Activated CD4-positive, alpha-beta memory T cell treated with anti-CD3 and anti-CD28 coated beads for 36 hours (primary cell): ENCODE measurements at places on chromosomes 6 and 20. TPM values are rescaled to one million over a fixed set of nuclear protein-coding genes. Genes with fewer than 3 reads are reported as not detected.

Gene TSHZ2
- 36.0 TPM for total RNA-seq

- no peak for DNase-seq
These were observed 72.3 kb upstream of the CCN2 start for GRCh38 chr6:132023490-132023889.

GRCh38 chr20:63577317-63577894, 3.4 kb upstream of the HELZ2 start:
- no peak for DNase-seq

Gene C20orf144
- 0.31 TPM for total RNA-seq

Gene RAB32
- total RNA-seq = 0.44 TPM

Gene STMND1
- total RNA-seq = not detected

- peak; percentile 49 for DNase-seq
These were observed 19.4 kb upstream of the BRPF3 start for GRCh38 chr6:36177166-36177565.

DNA sequence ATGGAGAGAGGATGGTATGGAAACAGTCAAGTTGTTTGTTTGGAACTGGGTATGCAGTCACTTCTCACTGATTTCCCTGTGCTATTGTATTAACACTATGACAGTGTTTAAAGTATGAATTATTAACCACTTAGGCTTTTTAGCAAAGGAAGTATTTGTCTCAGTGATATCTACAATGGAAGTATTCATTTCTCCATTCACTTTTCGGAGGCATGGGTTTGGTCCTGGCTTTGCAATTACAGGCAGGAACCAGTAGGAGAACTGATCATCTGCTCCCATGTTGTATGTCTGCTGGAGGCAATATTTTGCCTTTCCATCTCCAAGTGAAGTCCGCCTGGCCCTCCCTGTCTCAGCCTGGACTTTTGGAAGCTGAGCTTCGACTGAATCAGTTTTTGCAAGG, 30.6 kb upstream of the EXOC2 start:
- no peak for DNase-seq

DNA sequence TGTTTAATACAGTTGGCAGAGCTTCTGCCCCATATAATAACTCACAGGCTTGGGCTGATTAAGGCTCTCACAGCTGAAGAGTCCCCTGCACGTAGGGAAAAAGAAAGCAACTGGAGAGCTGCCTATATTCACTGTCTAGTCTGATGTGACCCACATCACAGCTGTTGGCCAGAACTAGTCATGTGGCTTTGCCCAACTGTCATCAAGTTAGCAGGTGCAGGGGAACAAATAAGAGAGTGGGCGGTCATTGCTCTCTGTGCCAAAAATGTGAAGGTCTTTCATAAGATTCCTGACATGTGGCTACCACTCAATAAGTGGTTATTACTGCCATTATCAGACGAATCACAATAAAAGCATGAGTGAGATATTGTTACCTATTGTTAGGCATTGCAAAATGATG, 665.2 kb downstream of the DOK5 start:
- no peak for DNase-seq

DNA sequence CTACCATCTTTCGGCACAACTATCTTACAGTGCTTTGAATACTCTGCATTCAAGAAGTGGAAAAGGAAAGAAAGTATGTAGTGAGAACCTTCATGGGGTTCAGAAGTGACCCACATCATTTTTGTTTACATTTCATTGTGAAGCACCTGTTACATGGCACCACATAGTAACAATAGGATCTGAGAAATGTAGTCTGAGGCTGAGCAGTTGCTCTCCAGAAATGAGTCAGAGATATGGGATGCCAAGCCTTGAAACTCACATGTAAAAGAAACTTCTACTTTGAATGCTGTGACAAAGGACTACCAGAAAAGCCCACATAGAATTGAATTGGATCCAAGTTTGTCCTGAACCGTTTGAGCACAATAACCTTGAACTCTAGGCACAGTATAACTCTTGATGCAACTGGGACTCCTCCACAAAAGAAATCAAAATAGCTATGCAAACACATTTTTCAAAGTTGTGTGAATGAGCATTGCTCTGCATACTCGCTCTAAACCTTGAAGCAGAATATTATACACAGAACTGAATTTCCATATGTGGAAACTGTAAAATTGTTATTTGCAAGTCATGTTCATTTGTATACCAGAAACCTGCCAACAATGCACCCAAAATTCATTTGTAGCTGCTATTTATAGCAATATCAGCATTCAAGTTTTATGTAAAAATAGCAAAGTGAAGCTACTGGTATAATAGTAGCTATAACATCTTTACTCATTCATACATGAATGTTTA, 400.9 kb upstream of the POU3F2 start:
- DNase-seq = no peak

DNA sequence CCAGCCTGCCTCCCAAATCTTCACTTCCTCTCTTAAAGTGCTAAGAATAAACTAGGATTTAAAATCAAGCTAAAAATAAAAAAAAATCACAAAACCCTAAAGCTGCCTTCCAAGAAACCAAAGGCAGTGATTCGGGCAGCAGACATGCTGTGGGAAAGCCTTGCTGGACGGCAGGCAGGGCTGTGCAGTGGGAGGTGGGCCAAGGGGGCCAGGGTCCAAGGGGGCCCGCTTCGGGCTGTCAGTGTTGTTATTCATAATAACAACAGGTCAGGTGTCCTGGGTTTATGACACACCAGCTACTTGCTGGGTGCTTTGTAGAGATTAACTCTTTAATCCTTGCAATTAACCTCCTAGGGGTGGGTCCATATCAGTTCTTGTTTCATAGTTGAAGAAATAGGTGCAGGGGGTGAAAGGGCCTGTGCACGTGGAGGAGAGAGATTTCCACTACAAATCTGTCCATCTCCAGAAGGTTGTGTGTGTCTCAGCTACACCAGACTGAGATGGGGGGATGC, 40.4 kb downstream of the CD40 start:
- DNase-seq = no peak

DNA sequence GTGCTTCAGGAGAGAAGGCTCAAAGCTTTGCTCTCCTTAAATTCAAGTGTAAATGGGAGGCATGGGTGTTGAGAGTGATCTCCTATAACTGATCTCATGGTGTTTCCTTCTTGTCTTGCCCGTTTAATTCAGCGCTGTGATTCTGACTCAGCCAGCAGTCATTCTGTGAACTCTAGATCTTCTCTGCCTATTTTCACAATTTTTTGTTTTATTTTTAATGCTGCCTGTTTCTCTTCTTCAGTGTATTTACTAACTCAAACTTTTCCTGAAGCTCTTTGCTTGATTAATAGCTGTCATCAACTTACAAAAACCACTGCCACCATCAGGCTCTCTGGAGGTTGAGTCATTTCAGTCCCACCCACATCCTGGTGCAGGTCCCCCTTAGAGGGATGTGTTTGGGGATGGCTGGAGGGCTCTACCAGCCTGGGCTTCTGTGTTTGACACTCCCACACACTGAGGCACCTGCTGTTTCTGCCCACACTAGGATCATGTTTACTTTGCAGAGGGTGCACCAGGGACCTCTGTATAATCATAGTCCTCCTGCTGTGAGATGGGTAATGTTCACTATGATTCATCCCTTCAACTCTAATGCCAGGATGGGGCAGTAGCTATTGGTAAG, 94.0 kb downstream of the SHLD1 start:
- DNase-seq = peak; percentile 87

Gene SAMD3
- 3.8 TPM for total RNA-seq

DNA sequence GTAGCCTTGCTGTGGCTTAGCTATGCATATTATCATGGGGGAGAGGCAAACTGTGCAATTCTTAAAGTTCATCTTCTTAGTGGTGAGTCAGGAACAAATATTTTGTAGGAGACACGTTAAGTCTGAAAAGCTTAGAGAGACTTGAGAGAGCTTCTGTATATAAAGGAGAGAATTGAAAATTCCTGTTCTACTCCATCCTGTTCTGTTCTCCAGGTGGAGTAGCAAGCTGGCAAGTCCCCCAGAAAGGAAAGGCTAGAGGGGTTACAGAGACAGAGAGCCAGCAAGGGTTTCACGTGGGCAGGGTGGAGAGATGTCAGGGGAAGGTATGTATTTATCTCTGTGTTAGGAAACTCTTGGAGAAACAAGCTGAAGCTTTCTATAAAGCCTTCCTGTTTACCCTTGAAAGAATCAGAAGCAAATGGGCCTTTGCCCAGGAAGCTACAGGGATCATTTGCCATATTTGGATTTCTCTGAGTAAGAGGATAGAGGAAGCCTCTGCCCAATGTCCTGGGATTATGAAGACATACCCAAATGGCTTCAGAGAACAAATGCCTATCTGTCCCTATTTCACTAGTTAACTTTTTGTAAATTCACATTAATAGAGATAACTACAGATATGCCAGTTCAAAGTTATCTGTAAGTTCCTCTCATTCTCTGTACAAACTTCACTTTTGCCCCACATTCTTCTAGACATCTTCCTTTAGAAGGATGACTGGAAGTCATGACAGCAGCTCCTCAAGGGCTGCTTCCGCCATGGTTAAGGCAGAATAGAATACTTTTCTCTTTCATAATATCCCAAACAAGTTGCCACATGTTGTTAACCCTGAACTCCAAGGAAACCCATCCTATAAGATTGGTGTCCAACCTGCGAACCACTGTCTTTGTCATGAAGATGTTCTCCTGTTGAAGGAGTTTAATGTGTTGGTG, 126.7 kb upstream of the NEDD9 start:
- DNase-seq = no peak

DNA sequence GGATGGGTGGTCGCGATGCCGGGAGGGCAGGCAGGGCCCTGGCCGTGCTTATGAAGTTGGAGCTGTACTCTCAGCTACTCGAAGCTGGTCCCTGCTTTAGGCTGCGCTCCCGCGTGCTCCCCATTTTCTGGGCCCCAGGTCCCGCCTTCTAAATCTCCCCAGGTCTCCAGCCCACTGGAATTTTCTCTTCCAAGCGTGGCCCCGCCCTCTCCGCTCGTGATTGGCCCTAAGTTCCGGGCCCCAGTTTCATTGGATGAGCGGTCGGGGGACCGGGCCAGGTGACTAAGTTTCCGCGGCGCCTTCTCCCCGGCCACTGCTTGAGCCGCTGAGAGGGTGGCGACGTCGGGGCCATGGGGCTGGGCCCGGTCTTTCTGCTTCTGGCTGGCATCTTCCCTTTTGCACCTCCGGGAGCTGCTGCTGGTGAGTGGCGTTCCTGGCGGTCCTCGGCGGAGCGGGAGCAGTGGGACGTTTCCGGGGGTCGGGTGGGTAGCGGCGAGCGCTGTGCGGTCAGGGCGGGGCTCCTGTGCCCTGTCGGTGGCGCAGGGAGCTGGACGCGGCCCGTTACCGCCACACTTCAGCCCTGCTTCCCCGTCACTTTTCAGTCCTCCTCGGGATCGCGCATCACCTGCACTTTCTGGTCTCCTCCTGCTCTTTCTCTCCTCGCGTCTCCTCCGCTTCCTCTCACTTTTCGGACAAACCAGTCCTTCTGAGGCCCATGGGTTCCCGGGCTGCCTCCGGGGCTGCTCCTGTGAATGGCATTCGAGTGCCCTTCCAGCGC, at the start of gene MICA:
Gene MICA (plus strand): TSS at position 313 of the 778 bp plus-strand sequence. CDS start 38 bp downstream, at position 351.
- peak; percentile 84 for DNase-seq

- no peak for DNase-seq
These were observed 22.9 kb downstream of the ASIP start for GRCh38 chr20:34264141-34264540.

GRCh38 chr6:21808045-21808470, 214.5 kb downstream of the SOX4 start:
- DNase-seq = no peak

DNA sequence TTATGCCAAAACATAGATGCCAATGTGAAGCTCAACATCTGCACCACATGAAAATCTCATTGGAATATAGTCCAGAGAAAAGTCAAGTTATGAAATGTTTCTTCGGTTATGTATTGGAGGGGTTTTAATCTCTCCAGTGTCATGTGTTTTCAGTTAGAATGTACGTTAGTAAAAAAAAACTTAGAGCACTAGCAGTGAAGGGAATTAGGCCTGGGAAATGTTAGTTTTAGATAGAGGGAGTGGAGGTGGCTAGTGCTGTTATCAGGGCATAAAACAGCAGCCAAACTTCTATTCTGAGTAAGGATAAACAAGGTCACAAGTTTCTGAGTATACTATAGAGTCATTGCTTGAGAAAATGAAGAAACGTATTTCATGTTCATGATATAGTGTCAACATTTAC, 42.9 kb downstream of the HDGFL1 start:
- no peak for DNase-seq

- DNase-seq = no peak
These were observed 2.2 kb downstream of the C20orf204 start for GRCh38 chr20:64038224-64038564.

Gene LPIN3
- total RNA-seq = 0.77 TPM

Gene DST
- 6.2 TPM for total RNA-seq

DNA sequence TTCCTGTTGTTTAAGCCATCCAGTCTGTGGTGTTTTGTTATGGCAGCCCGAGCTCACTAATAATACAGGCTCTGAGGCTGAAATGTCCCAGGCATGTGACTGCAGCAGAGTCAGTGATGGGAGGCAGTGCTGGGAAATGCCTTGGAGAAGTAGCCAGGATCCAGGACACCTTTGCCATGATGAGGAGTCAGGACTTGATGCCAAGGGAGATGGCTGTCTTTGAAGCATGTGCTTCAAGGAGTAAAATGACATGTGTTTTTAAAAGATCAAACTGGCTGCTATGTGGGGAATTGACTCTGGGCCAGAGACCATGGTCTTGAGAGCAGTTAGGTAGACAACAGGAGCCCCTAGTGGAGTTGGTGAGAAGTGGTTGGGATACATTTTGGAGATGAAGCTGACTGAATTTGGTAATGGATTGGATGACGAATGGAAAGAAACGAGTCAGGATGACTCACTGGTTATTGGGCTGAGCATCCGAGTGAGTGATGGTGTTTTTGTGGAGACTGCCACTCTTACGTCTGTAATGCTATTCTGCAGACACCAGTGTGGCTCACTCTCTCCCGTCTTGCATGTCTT, 322.2 kb downstream of the PLCB1 start:
- peak; percentile 23 for DNase-seq

Gene LMBRD1
- total RNA-seq = 17.4 TPM

Gene MAP7
- total RNA-seq = 1.3 TPM

DNA sequence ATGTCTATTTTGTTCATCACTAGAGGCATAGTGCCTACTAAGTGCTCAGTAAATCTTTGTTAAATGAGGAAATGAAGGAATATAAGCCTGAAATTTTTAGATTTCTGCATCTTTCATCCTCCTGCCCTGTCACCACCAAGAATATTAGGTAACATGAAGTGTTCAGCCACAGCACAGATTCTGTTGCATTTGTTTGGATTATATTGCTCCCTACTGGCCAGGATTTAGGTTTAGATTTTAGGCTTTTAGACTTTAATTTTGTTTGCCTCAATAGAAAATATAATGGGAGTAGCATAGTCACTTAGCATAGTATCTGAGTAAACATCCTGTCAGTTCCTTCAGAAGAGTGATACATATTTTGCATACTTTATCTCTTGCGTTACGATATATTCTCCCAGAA, 14.2 kb downstream of the FARS2 start:
- DNase-seq = no peak

GRCh38 chr6:74598462-74599393, 607.1 kb downstream of the COL12A1 start:
- no peak for DNase-seq

Gene TPD52L1
- total RNA-seq = 1.4 TPM
